Breast epithelium (tissue), 4 donors: ENCODE measurements at places on chromosomes 2 and 18.

GRCh38 chr18:36448384-36449290 is 151.1 kb downstream of the FHOD3 start:
- no peak for DNase-seq

GRCh38 chr2:217791551-217791950 is 211.2 kb downstream of the TNS1 start:
- DNase-seq = no peak

DNA sequence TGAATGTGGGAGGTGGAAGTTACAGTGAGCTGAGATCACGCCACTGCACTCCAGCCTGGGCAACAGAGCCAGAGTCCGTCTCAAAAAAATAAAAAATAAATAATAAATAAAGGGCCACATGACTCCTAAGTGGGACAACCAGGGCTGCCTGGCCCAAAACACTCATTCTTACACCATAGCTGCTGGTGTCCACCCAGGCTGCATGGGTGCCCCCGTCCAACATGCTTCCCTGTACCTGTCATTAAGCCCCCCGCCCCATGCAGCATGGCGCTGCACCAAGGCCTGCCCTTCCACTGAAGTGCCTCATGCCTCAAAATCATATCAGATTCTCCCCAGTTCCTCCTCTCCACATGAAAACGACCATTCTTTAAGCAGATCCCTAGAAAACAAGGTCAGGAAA is 10.8 kb downstream of the GALM start:
- no peak for DNase-seq

GRCh38 chr2:221097568-221097915 is 474.6 kb downstream of the EPHA4 start:
- no peak for DNase-seq

DNA sequence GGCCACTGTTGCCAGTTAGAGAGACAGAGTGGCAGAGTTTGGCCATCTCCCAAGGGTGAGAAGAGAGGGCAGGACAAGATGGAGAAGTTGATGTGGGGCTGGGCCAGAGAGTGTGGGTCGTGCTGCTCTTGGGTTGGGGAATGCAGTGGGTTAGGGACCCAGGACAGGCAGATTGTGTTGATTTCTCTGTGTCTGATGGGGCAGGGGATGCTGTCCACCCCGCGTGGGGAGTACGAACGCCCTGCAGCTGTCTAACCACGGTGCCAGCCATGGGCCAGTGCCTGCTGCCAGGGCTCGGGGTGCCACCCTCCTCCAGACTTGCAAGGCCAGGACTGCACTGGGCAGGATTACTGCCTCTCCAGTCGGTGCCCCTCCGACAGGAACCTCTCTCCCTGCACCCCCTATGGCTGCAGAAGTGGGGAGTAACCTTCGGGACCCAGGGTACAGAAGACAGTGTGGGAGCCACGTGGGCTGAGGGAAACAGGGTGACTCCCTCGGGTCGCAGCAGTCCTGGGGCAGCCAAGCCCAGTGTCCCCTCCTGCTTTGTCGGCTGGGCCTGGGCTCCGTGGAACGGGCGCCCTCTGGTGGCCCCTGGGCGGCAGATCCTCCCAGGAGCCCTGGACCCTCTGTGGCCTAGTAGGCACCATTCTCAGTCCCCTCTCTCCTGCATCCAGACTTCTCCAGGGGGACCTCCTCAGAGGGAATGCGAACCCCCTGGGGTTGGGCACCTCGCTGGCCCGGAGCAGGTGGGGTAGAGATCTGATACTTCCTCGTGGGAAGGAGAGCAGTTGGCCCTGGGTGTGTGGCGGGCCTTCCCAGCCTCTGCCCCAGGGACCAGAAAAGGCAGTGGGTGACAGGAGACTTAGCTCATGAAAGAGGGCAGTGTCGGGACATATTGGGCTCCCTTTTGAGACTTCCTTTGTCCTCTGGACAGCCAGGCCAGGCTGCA is 2.7 kb downstream of the GPC1 start:
- no peak for DNase-seq

GRCh38 chr2:38716185-38716584 is 35.0 kb downstream of the SRSF7 start:
- no peak for DNase-seq

GRCh38 chr2:16609786-16610185 is 55.8 kb downstream of the CYRIA start:
- no peak for DNase-seq

DNA sequence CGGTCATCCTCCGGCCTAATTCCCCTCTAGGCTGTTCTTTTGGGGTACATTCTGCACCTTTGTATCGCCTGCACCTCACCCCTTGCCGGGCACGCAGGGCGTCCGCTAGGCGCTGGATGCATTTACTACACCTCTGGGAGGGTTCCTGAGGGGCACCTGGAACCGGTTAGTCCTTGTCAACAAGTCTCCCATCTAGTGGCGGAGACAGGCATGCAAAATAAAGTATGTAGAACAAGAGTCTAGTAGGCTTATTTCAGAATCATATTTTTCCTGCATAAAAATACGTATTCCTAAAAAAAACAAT is 705 bp upstream of the TEX261 start:
- DNase-seq = no peak

- no peak for DNase-seq
Observed at GRCh38 chr18:78430131-78430758, 549.4 kb upstream of the SALL3 start.

GRCh38 chr2:232772531-232772930 is 3.8 kb downstream of the KCNJ13 start:
- DNase-seq = no peak

- DNase-seq = no peak
Observed at GRCh38 chr2:15956751-15957736, 16.7 kb downstream of the MYCN start.

GRCh38 chr2:54457323-54458023 is 1.3 kb downstream of the SPTBN1 start:
- no peak for DNase-seq

DNA sequence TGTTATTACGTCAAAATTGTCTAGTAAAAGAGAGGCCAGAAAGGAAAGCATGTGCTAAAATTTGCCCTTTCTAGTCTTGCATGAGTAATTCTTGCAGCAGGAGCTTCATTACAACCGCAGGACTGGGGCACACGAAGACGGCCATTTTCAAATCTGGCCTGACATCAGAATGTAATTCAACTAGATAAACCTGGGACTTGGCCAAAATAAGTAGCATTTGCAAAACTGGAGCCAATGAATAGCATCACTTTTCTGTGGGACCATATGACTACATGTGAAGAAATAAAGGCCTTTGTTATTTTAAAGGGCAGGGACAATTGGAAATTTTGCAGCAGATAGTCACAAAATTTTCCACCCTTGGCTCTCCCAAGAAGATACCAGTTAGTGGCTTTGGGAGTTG is 3.0 kb upstream of the FZD7 start:
- no peak for DNase-seq

DNA sequence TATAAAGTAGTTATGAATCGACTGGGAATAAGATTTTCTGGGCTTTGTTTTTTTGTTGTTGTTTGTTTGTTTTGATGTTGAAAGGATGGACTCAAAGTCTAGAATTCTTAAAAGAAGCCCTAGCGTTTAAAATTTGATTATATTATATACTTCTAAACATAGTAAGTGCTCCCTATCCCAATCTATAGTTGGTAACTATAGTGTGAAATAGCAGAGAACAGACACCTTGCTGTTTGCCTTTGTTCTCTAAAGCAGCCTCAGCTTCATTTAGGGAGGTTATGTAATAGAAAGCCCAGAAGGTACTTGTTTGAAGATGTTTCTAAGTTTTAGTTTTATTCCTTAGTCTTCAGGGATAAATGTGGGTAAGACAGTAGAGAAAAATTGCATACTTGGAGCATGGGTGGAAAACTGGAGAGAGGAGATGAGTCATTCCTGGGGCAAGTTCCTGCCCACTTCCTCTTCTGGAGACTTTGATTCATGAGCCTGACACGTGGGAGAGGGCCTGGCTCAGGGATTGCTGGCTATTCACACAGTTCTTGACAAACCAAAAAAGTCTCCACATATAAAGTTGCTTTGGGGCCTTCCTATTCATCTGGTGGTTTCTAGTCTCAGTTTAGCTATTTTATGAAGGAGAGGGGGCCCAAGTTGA is 131.9 kb downstream of the MYO1B start:
- DNase-seq = no peak

DNA sequence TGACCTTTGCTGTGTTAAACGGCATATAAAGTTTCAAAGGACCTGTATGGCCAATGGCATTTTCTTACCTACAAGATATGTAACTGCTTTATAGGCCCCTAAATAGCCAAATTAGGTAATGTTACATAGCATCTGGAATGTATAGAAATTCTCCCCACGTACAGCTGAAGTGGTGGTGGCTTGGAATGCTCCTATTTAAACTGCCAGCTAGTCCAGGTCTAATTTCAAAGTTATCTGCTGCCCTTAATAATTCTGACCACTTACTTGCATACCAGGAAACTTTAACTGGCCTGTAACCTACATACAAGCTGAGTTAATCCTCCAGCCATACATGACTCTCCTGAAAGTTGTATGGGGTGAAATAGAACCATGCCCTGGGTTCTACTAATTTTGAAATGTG is 1.3 kb downstream of the KIAA2012 start:
- DNase-seq = no peak

GRCh38 chr2:149601141-149601796 is 13.7 kb upstream of the MMADHC start:
- DNase-seq = no peak
